Fibroblast of pulmonary artery (primary cell): ENCODE measurements at places on chromosomes 3 and 15.
A peak's percentile ranks its signal among the peaks of the same experiment; 100 is the strongest.

DNA sequence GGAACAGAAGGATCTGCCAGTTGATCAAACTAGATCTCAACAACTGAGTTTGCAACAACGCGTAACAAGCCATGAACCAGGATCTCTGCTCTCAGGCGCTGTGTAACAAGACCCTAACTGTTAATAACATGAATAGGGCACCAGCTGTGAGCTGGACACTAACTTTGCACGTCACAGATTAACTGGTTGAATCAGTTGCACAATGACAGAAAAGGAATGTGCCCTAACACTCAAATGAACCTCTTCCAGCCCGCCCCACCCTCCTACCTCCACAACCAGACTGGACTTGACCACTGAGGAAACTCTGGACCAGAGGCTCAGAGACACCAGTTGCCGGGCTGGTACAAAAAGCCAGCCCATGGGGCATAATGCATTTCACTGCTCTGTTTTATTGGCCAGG is 34.3 kb downstream of the MCF2L2 start:
- peak; percentile 37 for DNase-seq

- DNase-seq, result no peak
Observed at GRCh38 chr15:93238641-93239040, 149.6 kb upstream of the RGMA start.

- peak; percentile 62 for DNase-seq
Observed at GRCh38 chr3:185176750-185177359, 24.0 kb upstream of the C3orf70 start.

DNA sequence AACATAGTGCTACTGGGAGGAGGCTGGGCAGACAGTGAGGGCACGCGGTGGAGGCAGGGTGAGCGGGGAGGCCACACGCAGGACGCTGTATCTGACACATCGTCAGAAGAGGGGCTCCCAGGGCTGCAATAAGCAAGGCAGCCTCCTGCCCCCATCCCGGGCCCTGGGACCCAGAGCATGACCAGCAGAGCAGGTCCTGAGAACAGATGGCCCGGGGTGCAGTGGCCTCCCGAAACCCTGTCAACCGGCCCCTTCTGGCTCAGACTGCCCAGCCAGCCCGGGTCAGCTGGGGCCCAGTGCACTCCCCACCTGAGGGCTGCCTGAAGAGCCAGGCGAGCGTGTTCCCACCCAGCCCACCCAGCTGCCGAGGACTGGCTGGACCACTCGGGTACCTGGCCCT is 37.4 kb downstream of the DNAJB8 start:
- no peak for DNase-seq

DNA sequence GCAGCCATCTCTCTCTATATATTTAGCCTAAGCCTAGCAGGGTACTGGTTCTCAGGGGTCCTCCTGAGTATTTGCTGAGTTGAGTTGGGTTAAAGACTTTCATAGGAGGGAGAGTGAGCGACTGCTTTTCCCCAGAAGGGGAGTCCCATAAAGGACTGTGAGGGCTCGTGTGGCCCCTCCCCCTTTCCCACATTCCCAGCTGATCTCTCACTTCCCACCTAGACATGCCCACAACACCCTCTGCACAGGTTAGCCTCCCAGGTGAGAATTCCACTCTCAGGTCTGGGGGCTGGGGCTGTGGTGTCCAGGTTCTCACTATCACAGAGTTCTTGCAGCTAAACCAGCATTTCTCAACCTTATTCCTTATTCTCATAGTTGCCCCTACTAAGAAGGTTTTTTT is 15.8 kb downstream of the EPHB1 start:
- no peak for DNase-seq

- no peak for DNase-seq
Observed at GRCh38 chr15:43277901-43278300, 11.2 kb upstream of the TGM5 start.

GRCh38 chr3:52779011-52779836 is 1.8 kb downstream of the ITIH1 start:
- no peak for DNase-seq

- DNase-seq, result no peak
Observed at GRCh38 chr15:48451736-48452135, 120.5 kb downstream of the DUT start.

GRCh38 chr15:50219820-50220219 is 37.8 kb downstream of the SLC27A2 start:
- peak; percentile 8 for DNase-seq

GRCh38 chr3:120516136-120516535 is 65.3 kb upstream of the FSTL1 start:
- no peak for DNase-seq

GRCh38 chr3:128098234-128098633 is 25.4 kb downstream of the RUVBL1 start:
- DNase-seq, result no peak

DNA sequence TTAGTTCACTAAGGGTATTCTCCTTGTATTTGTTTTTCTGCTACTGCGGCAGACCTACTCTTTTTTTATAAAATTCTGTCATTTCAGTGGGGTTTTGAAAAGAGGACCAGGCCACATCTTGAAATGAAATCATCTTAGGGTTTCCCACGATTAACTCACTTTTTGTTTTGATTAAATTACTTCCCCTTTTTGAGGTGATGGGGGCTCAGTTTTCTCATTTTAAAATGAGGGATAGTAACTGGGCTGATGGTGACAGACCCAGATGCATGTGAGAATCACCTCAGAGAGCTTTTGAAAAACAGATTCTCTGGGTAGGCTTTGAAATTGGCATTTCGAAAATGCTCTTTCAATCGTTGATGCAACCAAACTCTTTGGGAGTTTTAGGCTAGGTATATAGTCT is 24.2 kb downstream of the UBE2Q2 start:
- no peak for DNase-seq

GRCh38 chr3:89227634-89228033 is 120.2 kb downstream of the EPHA3 start:
- no peak for DNase-seq

DNA sequence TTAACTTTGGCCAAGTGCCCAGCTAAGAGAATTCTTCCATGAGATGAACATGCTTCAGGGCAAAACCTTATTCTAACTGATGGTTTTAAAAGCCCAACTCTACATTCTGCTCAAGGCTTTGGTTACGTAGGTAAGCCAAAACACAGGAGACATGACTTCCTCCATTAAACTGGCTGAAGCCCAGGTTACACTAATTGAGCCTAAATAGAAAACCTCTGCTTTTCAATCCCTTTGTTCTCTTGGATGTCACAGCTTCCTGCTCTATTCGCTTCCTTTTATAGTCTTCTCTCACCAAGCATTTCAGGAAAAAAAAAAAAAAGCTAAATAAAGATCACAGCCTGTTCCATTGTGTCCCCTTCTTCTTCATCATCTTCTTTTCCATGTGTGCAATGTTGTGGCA is 420.4 kb downstream of the TIGIT start:
- DNase-seq, result peak; percentile 6

- DNase-seq, result no peak
Observed at GRCh38 chr3:195699388-195699771, 21.4 kb upstream of the MUC20 start.

GRCh38 chr3:45760878-45761711 is 35.2 kb downstream of the SLC6A20 start:
- DNase-seq, result peak; percentile 78

DNA sequence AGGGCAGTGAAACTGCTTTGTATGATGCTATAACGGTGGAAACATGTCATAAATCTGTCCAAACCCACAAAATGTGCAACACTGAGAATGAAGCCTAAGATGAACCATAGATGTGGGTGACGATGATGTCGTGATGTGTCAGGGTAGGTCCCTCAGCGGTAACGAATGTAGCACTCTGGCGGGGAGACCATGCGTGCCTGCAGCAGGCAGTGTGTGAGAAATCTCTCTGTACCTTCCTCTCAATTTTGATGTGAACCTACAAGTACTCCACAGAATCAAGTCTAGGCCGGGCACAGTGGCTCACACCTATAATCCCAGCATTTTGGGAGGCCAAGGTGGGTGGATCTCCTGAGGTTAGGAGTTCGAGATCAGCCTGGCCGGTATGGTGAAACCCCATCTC is 268.2 kb upstream of the LYSMD4 start:
- no peak for DNase-seq

- no peak for DNase-seq
Observed at GRCh38 chr15:99087405-99087943, 17.4 kb upstream of the SYNM start.

- no peak for DNase-seq
Observed at GRCh38 chr3:41629986-41630385, 331.9 kb downstream of the ULK4 start.

DNA sequence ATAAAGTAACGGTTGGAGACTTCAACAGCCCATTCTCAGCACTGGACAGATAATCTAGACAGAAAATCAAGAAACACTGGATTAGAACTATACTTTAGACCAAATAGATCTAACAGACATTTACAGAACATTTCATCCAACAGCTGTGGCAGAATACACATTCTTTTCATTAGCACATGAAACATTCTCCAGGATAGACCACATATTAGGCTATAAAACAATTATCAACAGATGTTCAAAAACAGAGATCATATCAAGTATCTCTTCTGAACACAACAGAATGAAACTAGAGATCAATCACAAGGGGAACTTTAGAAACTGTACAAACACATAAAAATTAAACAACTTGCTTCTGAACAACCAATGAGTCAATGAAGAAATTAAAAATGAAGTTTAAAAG is 133.3 kb downstream of the ADAM10 start:
- no peak for DNase-seq
